GF-D8 (cell line): ENCODE measurements at places on chromosomes 16 and 17.

DNA sequence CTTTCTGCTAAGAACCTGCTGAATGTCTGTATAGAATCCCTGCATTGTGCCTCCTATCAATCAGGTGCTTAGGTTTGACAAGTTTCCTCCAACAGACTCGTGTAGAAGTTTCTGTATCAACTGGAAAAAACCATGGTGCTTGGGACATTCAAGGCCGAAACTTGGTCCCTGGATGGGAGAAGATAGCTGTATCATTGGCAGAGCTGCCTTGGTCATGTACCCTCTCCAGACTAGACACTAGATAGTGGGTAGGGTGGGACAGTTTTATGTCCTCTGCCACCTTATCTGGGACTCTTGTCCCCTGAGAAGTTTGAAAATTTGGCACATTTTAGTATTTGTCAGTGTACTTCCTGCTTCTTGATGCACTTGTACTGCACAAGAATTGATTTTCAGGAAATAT lies 520.8 kb downstream of the WWOX start:
- no peak for DNase-seq

DNA sequence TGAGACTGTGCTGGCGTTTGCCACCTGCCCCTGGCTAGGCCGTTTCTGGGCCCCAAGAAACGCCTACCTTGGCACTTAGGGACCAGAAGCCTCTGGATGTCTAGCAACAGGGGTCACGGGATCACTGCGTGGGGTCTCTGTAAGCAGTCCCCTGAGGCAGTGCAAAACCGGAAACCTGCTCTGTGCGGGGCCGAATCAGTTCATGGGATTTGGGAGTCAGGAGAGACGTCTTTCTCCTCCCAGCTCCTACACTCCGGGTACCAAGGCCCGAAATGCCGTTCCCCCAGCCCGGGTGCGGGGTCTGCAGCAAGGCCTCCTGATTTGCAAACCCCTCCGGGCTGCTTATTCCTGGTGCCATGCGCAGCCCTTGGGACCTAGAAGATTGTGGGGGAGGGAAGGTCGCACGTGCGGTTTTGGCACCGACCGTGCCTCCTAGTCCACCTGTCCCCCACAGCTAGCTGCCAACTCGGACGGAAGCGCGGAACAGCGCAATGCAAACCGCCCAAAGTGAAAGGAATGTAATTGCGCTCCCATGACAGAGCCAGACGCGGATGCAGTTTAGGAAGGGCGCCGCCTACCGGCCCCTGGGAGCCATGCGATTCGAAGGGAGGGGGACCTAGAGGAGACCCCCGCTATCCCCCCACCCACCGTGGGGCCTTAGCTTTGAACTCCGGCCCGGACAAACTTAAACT lies 6.5 kb downstream of the IRX5 start:
- peak; percentile 33 for DNase-seq

GRCh38 chr16:75102595-75102994 lies 14.0 kb downstream of the LDHD start:
- DNase-seq, result no peak

DNA sequence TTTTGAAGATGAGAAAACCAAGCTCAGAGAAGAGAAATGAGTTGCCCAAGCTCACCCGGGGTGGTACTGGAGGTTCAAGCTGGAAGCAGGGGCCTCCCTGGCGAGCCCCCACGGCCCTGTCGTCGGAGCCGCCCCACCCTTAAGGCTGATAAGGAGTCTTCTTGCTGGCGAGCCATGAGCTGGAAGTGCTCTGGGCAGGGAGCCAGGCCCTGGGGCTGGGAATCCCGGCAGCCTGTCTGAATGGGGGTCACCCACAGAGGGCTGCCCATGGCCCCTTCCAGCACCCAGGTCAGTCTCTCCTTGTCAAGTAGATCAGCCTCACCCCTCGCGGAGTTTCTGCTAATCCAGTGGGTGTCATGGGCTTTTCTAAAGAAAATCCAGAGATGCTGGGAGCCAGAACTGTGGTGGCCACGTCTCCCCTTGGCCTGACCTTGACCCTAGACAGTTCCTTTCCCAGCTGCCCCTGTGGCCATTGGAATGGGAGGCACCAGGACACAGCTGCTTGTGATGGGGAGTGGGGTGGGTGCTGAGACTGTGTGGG lies 1.2 kb upstream of the P2RX1 start:
- DNase-seq, result no peak

DNA sequence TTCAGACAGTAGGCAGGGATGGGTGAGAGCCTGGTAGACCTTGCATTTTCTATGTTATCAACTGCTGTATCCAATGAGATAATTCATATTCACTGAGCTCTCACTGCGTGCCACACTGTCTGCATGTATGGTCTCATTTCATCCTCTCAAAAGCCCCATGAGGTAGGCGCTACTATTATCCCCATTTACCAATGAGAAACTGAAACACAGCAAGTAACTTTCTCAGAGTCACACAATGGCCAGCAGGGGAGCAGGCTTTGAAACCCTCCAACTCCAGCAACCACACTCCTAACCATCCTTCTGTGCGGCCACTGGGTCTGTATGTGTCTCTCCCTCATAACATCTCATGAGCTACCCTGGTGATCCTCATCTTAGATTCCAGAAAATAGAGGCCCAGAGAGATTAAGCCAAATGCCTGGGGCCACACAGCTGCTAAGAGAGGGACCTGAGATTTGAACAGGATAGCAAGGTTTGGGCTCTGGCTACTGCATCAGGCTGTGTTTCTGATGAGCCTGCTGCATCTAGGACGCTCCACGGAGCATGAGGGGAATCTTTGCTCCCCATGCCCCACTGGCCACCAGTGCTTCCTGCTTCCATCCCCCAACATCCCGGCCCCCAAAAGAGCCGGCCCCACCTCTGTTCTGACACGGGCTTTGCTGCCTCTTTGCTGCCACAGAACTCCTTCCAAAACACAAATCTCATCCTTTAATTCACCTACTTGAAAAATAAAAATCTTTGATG lies 3.2 kb downstream of the CCR7 start:
- no peak for DNase-seq

DNA sequence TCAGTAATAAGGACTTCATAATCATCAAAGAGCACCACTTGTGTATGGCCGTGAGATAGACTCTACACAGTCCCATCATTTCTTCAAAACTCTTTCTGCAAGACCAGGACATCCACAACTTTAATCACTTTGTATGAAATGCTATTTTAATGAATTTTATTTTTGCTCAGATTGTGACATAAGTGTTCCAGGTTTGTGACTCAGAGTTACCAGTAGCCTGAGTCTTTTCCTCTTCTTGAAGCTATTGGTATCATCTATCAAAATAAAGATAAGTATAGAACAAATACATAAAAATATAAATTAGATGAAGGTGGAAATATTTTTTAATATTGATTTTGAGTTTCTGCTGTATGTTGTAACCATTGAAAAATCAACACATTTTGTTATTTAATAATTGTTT lies 16.6 kb upstream of the VWA3A start:
- no peak for DNase-seq

GRCh38 chr16:68078701-68079375 lies 6.3 kb upstream of the NFATC3 start:
- DNase-seq, result no peak

GRCh38 chr17:78995022-78995760 lies 14.4 kb downstream of the CANT1 start:
- no peak for DNase-seq

- DNase-seq, result no peak
Observed at GRCh38 chr17:49795372-49795771, 6.9 kb downstream of the KAT7 start.

- DNase-seq, result no peak
Observed at GRCh38 chr17:79949656-79950209, 85.9 kb downstream of the TBC1D16 start.

GRCh38 chr16:24367186-24367710 lies 111.1 kb downstream of the CACNG3 start:
- DNase-seq, result no peak
